Caco-2 (cell line): ENCODE measurements at places on chromosomes 3 and 15.

DNA sequence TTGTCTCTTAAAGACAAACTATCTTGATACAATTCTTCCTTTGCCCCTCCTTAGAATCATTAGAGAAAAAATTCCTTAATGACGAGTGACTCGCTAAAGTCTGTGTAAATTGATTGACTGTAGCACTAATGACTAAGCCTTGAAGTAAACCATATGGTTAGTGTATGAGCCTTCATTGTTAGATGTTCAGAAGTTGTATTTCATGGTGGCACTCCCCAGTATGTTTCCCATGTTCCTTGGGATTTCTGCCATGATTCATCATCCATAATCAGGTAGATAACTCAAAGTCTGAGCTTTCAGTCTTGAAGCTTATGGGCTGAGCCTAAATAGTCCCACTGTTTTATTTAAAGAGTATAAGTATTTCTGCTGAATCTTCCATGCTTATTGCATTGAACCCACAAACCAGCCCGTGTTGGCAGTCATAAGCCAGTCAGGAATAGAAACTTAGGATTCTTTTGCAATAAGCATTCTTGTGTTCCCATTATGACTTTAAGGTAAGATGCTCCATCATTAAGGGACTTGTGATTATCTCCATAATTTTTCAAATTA is 371.2 kb upstream of the RARB start:
- H3K27me3 ChIP-seq, result no peaks in the 10 kb centered on the region; the same call in 1 of the 2 replicates
- H3K36me3 ChIP-seq, result no peaks in the 10 kb centered on the region
- no peak overlapping the region for H3K27ac ChIP-seq
- H3K4me1 ChIP-seq, result no peaks in the 10 kb centered on the region
- no peak for DNase-seq

GRCh38 chr3:127131424-127132170 is 61.3 kb upstream of the PRR23E start:
- H3K27ac ChIP-seq, result no peak overlapping the region
- H3K27me3 ChIP-seq, result no peaks in the 10 kb centered on the region
- no peaks in the 10 kb centered on the region for H3K4me1 ChIP-seq

GRCh38 chr15:91965501-91966193 is 112.1 kb downstream of the SLCO3A1 start:
- no peaks in the 10 kb centered on the region for H3K36me3 ChIP-seq
- H3K4me1 ChIP-seq, result no peaks in the 10 kb centered on the region
- no peaks in the 10 kb centered on the region for H3K27me3 ChIP-seq
- no peak for DNase-seq

- no peaks in the 10 kb centered on the region for H3K4me1 ChIP-seq
- no peak overlapping the region for H3K27ac ChIP-seq
- no peak for DNase-seq
- no peaks in the 10 kb centered on the region for H3K27me3 ChIP-seq
- H3K4me3 ChIP-seq, result no peak overlapping the region
Observed at GRCh38 chr3:53190659-53191058, 29.6 kb downstream of the PRKCD start.

DNA sequence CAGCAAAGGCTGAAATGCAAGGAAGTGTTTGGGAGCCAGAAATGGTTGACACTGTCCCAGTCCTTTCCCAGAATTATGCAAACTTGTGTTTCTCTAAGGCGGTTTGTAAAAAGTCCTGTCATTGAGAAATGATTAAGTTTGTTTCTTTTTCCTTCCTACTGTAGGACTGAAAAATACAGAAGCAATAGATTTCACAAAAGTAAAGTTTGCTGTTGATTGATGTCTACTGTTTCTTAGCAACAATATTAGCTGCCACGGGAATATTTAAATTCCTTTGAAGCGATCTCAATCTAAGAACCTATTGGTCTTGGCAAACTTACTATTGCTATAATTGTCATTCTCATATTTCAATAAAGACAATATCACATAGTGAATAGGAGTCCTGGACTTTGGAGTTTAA is 100.7 kb upstream of the IL12A start:
- no peaks in the 10 kb centered on the region for H3K4me1 ChIP-seq
- H3K4me3 ChIP-seq, result no peak overlapping the region
- no peaks in the 10 kb centered on the region for H3K36me3 ChIP-seq
- no peak overlapping the region for H3K27ac ChIP-seq
- H3K27me3 ChIP-seq, result no peaks in the 10 kb centered on the region

GRCh38 chr3:13042127-13042701 is 31.0 kb downstream of the IQSEC1 start:
- no peak overlapping the region for H3K4me3 ChIP-seq
- no peak overlapping the region for H3K27ac ChIP-seq
- H3K27me3 ChIP-seq, result no peaks in the 10 kb centered on the region
- H3K36me3 ChIP-seq, result no peaks in the 10 kb centered on the region

- H3K36me3 ChIP-seq, result no peaks in the 10 kb centered on the region
- no peaks in the 10 kb centered on the region for H3K4me1 ChIP-seq
- peak; percentile 73 for DNase-seq
- H3K4me3 ChIP-seq, result peak overlapping the region; percentile 65
- no peak overlapping the region for H3K27ac ChIP-seq
Observed at GRCh38 chr15:99014803-99015697, 7.5 kb upstream of the PGPEP1L start.

DNA sequence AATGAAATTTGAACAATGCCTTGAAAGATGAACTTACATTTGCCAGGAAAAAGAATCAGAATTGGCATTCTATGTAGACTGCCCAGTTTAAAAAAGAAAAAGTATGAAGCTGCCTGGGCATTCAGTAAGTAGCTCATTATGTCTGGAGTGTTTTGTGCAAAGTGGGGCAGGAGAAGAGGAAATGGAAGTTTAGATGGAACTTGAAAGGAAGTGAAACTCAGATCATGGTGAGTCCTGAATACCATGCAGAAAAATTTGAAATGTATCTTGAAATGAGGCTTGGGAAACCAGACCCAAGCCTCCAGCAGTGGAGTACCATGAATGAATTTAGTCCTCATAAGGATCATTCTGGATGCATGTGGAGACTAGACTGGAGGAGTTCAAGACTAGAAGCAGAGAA is 4.8 kb upstream of the MORC1 start:
- H3K4me1 ChIP-seq, result peaks cover 28% of the 10 kb centered on the region
- H3K36me3 ChIP-seq, result no peaks in the 10 kb centered on the region
- H3K27me3 ChIP-seq, result no peaks in the 10 kb centered on the region
- H3K4me3 ChIP-seq, result no peak overlapping the region
- DNase-seq, result no peak

- no peak overlapping the region for H3K27ac ChIP-seq
- no peaks in the 10 kb centered on the region for H3K27me3 ChIP-seq
- no peak for DNase-seq
- no peaks in the 10 kb centered on the region for H3K36me3 ChIP-seq
- H3K4me1 ChIP-seq, result peaks cover 41% of the 10 kb centered on the region
- H3K4me3 ChIP-seq, result no peak overlapping the region
Observed at GRCh38 chr3:152385761-152386160, 117.0 kb downstream of the MBNL1 start.

GRCh38 chr3:27885641-27886040 is 163.5 kb upstream of the EOMES start:
- H3K36me3 ChIP-seq, result no peaks in the 10 kb centered on the region

DNA sequence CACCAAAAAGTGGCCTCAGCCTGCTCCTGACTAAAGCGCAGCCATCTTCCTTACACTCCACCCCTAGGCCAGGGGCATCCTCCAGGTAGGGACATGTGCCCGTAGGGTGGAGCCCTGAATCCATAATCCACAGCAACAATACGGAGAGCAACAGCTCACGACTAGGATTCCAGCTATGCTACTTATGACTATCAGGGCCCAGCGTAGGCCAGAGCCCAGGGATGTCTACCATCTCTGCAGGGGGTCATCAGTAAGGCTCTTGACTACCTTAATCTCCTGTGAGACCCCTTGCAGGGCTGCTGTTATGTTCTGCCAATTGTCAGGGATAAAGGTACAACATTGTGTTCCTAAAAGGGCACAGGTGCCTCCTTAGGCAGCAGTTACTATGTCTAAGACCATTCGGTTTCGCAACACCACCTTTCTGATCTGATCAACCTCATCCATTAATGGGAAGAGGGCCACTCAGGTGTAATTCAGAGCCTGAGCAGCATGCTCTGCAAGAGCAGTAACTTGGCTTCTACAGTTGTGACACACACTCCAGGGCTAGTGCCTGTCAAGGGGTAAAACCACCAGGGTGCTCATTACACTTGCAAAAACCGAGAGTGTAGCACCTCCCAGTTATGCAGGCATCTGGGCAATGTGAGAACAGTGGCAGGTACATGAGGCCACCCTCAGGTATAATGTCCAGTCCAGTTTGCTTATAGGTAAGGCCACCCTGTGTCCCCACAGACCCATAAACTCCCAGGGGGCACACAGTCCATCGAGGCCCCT is 11.0 kb downstream of the CCRL2 start:
- H3K27me3 ChIP-seq, result no peaks in the 10 kb centered on the region
- H3K4me1 ChIP-seq, result no peaks in the 10 kb centered on the region
- no peak overlapping the region for H3K4me3 ChIP-seq
- no peak for DNase-seq

- H3K27me3 ChIP-seq, result no peaks in the 10 kb centered on the region
- no peak overlapping the region for H3K27ac ChIP-seq
- H3K4me3 ChIP-seq, result no peak overlapping the region
- H3K36me3 ChIP-seq, result no peaks in the 10 kb centered on the region
- no peaks in the 10 kb centered on the region for H3K4me1 ChIP-seq
- no peak for DNase-seq
Observed at GRCh38 chr3:151391720-151392119, 7.2 kb upstream of the P2RY12 start.

DNA sequence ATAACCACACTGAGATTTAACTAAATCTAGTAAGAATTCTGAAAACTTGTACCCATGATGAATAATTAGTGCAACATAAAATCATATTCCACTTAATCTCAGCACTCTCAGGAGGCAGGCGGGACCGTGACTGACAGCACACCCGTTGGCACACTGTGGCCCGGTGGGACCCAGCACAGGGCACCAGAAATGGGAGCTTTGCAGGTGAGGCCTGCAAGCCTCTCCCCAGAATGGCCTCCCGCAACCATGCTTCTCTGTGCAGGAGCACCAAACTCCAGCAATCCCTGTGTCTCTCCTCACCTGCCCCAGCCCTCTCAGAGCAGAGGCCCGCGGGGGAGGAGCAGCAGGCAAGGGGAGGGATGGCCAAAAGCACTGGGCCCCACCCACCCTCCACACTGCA is 31.5 kb upstream of the OCA2 start:
- DNase-seq, result no peak
- no peak overlapping the region for H3K27ac ChIP-seq
- no peaks in the 10 kb centered on the region for H3K27me3 ChIP-seq
- no peak overlapping the region for H3K4me3 ChIP-seq
- H3K36me3 ChIP-seq, result peaks cover 4% of the 10 kb centered on the region
- H3K4me1 ChIP-seq, result no peaks in the 10 kb centered on the region

DNA sequence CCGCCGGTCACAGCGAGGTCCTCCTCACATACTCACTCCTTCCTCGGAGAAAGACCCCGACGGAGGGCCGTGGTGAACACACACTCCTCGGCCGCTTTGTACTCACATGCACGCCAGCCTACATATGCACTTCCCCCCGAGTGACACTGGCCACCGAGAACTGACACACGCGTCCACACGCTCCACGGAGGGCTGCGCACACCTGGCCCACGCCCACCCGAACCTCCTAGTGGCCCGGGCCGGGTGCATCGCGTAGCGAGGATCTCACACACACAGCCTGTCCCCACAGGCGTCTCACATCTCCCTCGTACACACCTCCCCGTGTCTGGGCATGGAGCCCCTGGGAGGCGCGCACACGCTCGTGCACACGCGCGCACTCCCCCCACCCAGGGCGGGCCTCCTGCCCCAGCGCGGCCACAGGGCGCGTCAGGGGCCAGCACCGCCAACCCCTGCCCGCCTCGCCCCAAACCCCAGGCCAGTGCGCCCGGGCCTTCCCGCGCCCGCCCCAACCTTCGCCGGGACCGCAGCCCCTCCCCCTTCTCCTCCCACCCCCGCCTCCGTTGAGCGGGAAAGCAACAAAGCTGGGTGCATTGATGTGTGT is 411 bp upstream of the C3orf70 start:
- peak overlapping the region; percentile 45 for H3K27ac ChIP-seq
- no peak for DNase-seq
- no peaks in the 10 kb centered on the region for H3K36me3 ChIP-seq
- H3K4me1 ChIP-seq, result no peaks in the 10 kb centered on the region
- no peaks in the 10 kb centered on the region for H3K27me3 ChIP-seq
- H3K4me3 ChIP-seq, result peak overlapping the region; percentile 92

DNA sequence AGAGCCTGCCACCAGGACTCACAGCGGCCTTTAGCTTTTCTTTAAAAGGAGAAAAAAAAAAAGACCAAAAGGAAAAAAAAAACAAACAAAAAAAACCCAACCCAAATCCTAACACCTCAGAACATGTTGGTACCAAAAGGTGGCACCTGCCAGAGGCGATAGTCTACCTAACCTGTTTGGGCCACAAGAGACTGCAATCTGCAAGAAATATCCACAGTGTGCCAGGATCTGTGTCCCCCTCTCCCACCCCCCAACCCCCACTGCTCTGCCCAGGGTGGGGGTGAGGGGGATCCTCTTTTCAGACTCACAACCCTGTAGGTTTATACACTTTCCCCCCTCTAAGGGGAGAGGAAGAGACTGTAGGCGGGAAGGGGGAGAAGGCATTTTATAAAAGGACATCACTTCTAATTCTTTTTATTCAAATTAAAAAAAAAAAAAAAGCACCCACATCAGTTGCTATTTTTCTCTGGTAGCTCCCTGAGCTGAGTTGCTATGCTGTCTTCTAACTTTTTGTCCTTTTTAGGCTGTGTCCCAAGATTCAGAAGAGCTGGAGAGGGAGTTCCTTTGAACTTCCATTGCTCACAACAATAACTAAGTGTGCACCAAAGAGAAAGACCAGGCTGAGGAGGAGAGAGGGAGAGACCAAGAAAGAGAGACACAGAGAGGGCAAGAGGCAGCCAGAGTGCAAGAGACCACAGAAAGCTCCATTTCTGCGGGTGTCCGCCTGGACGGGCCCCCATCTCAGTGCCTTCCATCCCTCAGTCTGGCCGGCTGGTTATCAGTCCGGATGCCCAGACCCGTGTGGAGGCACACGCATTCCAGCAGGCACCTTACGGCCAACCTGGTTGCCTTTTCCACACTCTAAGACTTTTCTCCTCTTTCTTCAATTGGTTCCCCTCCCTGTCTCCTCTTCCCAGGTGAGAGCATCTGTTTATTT is 48.9 kb downstream of the TLE3 start:
- no peaks in the 10 kb centered on the region for H3K4me1 ChIP-seq
- H3K27me3 ChIP-seq, result no peaks in the 10 kb centered on the region
- H3K36me3 ChIP-seq, result peaks cover 5% of the 10 kb centered on the region
- H3K4me3 ChIP-seq, result no peak overlapping the region
- DNase-seq, result peak; percentile 27
- no peak overlapping the region for H3K27ac ChIP-seq

- no peaks in the 10 kb centered on the region for H3K36me3 ChIP-seq
- no peaks in the 10 kb centered on the region for H3K4me1 ChIP-seq
- no peak overlapping the region for H3K27ac ChIP-seq
Observed at GRCh38 chr3:29922992-29923746, 642.3 kb downstream of the RBMS3 start.
